SW480 (cell line): ENCODE measurements at places on chromosomes 7 and 10.

- no peak for DNase-seq
Observed at GRCh38 chr10:70441895-70442309, 421 bp upstream of the NODAL start.

- no peak for DNase-seq
Observed at GRCh38 chr10:17850501-17850900, 41.4 kb downstream of the MRC1 start.

DNA sequence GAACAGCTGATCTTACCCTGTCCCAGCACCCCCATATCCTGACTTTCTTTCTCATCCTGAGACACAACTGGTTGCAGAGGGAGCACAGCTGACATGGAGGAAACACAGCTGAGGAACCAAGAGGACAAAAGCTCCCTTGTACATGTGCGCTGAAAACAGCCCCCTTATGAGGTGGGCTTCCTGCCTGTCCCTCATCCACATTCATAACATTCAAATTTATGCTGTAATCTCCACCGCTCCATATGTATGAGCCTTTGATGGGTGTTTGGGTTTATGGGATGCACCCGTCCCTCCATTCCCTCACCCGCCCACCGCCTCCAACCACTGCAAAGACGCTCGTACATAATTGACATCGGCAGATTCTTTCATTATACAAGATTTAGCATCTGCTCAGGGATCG, 49.6 kb upstream of the BTRC start:
- no peak for DNase-seq

GRCh38 chr10:88064608-88065382, 201.4 kb downstream of the PTEN start:
- no peak for DNase-seq

GRCh38 chr10:52897162-52897561, 124.6 kb upstream of the MBL2 start:
- DNase-seq, result no peak

DNA sequence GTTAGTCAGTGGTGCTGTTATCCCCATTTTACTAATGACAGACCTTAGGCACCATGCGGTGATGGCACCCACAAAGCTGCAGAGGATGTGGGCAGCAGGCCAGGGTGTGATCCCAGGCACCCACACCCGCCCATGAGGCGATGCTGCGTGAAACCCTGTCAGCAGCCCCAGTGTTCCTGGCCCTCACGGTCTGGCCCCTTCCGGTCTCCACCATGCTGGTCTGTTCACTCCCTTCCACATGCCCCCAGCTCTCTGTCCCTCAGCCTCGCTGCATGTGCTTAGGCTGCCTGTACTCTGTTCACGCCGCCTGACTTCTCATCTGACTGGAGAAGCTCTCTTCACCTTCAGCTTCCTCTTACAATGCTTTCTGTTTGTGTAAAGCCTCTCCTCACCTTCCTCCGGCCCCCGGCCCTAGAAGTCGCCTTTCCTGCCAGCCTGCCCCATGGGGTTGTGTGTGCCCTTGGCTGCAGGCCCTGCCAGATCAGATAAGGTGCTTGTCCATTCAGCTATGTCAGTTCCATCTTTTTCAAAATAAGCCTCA, 17.6 kb upstream of the ORAI2 start:
- no peak for DNase-seq

GRCh38 chr10:105068497-105068896, 427.4 kb downstream of the SORCS3 start:
- no peak for DNase-seq

GRCh38 chr10:108230478-108231170, 1066.1 kb upstream of the SORCS1 start:
- no peak for DNase-seq
